ENCODE measurements at places on chromosomes 5 and 9. TPM values are rescaled to one million over a fixed set of nuclear protein-coding genes. Genes with fewer than 3 reads are reported as not detected.

DNA sequence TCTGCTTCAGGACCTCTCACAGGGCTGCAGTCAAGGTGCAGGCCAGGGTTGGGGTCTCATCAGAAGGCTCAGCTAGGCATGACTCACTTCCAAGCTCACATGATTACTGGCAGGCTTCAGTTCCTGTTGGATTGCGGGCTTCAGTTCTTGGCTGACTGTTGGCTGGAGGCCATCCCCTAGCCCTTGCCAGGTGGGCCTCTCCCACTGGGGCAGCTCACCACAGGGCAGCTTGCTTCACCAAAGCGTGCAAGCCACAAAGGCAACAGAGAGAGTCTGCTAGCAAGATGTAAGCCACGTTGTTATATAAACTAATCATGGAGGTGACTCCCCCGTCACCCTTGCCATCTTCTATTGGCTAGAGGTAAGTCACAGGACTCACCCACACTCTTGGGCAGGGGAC lies 14.4 kb downstream of the CPLX2 start:
- H3K36me3 ChIP-seq: no peaks in the 10 kb centered on the region

DNA sequence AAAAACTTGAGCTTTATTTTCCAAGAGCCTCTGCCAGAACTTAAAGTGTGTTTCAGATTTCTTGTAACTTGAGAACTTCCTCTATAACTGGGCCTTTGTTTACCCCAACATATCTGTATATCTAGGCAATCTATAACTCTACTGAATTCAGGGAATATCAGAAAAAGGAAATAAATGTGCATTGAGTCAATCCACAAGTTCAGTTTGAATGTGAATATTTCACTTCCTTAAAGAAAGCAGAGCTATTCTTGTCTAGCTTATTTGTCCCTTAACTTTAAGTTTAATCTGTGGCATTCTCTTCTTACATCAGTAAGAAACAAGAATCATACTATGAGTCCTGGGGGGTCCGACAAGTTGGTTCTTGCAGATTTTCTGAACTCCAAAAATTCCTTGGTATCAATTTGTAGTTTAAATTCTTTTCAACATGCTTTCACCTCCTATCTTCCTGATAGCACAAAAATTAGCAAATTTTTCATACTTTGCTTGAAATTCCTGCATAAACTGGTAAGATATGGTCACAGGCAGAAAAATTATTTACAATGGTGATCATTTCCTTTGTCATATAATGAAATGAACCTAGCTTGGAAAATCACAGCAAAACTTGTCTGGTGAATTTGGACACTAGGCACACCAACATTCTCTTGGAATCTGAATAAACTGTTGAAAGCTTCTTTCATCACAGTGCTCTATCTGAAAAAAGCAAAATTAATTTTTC lies 19.8 kb upstream of the ITGA1 start:
- H3K4me3 ChIP-seq: no peak overlapping the region
- peaks cover 20% of the 10 kb centered on the region for H3K4me1 ChIP-seq
- H3K27me3 ChIP-seq: no peaks in the 10 kb centered on the region
- no peak overlapping the region for H3K27ac ChIP-seq
- no peak for DNase-seq

DNA sequence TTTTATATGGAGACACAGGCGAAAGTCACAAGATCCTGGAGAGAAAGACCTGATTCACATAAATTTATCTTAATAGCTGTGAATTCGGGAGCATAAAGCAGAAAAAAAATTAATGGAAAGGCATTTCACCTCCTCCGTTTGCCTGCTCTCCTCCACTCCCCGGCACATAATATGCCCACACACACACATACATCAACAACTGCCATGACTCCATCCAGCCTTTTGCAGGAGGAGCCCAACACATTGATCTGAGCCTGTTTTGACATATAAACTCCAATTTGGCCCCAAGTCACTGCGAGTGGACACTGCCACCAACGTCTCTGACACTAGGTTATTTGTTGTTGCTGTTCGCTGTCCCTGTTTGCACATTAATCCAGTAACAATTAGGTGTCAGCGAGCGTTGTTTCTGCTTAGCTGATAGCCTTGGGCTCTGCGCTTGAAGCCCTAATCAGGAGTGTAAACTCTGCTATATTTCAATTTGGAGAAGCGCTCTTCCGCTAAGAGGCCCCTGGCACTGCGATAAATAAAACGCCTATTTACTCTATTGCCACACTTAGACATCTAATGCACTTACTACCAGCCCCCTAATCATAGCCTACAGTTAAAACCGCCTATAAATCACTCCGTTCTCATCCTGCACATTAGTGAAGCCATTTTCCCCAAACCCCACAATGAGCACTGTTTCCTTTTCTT lies 195.8 kb upstream of the TBCA start:
- no peak overlapping the region for H3K27ac ChIP-seq
- H3K36me3 ChIP-seq: no peaks in the 10 kb centered on the region
- H3K4me3 ChIP-seq: peak overlapping the region; percentile 11
- no peak for DNase-seq
- peaks cover 6% of the 10 kb centered on the region for H3K27me3 ChIP-seq

Gene CDX1
- not detected for polyA plus RNA-seq

Gene ZNF354C
- 1.3 TPM for polyA plus RNA-seq

- DNase-seq: no peak
- H3K36me3 ChIP-seq: no peaks in the 10 kb centered on the region
- no peaks in the 10 kb centered on the region for H3K4me1 ChIP-seq
- H3K27ac ChIP-seq: no peak overlapping the region
These were observed 133.5 kb downstream of the MED27 start for GRCh38 chr9:131946180-131946579.

DNA sequence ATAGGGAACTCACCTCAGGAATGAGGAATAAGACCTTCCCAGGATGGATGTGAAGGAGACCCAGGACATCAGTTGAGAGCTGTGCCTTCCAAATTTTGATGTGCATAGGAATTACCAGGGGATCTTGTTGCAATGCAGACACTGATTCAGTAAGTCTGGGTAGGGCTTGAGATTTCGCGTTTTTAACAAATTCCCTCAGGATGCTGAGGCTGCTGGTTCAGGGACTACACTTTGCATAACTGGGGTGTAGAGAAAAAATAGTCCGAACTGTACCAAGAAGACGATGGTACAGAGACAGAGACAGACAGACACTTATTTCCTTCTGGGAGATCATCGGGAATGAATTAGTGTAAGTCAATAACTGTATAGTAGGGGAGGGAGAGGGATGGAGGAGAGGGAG lies 82.3 kb upstream of the FREM1 start:
- DNase-seq: no peak
- no peaks in the 10 kb centered on the region for H3K27me3 ChIP-seq

Gene AQP3
- 562 TPM for polyA plus RNA-seq

DNA sequence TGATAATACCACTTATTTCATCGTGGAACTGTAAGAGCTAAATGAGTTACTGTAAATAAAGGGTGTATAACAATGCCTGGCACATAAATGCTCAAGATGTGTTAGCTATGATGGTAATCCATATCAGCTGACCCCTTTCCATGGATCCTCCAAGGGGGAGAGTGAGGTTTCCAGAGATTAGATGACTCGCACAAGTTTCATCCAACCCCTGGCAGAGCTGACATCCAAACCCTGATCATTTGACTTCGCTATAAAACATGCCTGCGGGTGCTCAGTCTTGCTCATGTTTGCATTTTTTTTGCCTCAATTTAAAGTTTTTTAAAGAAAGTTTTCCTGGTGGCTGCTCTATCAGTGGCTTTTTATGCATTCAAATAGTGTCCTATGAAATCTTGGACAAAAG lies 145.7 kb upstream of the SMIM23 start:
- no peak overlapping the region for H3K27ac ChIP-seq
- no peak overlapping the region for H3K4me3 ChIP-seq
- no peaks in the 10 kb centered on the region for H3K36me3 ChIP-seq
- no peaks in the 10 kb centered on the region for H3K4me1 ChIP-seq
- no peak for DNase-seq
- H3K27me3 ChIP-seq: no peaks in the 10 kb centered on the region

Gene DELE1
- 44.3 TPM for polyA plus RNA-seq

DNA sequence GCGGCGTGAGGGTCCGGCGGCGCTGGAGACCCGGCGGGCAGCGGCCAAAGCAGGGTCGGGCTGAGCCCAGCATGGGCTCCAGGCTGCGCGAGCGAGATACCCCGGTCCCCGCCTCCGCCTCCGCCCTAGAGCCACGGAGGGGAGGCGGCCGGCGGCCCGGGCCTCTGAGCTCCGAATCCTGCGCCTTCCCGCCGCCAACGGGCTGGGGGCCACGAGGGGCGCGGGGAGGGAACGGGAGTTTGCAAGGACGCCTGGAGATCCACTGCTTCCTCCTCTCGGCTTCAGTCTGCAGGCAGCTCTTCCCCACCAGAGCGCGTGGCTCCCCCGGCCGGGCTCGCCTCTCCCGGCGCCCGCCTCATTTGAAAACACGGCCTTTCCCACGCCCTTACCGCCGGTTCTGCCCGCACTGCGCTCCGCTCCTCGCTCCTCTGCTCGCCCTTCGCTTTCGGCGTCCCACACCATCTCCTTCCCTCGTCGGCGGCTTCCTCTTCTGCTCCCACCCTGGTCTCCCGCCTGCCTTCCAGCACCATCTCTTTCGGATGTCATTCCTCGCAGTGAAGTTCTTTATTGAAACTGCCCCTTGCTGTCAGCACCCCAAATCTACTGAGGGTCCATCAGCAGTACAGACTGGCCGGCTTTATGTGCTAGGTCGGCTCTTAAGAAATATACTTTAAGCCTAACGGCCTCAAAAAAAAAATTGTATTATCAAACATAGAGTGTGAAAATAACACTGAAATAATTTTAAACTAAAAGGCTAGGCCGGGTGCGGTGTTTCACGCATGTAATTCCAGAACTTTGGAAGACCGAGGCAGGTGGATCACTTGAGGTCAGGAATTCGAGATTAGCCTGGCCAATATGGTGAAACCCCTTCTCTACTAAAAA lies 105.0 kb upstream of the FAM120A start:
- H3K4me3 ChIP-seq: no peak overlapping the region
- no peaks in the 10 kb centered on the region for H3K36me3 ChIP-seq
- peaks cover 10% of the 10 kb centered on the region for H3K27me3 ChIP-seq
- no peak overlapping the region for H3K27ac ChIP-seq
- DNase-seq: no peak

- H3K27ac ChIP-seq: no peak overlapping the region
- DNase-seq: no peak
- no peaks in the 10 kb centered on the region for H3K36me3 ChIP-seq
- H3K27me3 ChIP-seq: no peaks in the 10 kb centered on the region
- H3K4me3 ChIP-seq: no peak overlapping the region
These were observed 929.8 kb downstream of the CDH18 start for GRCh38 chr5:19058216-19058615.

Gene NR6A1
- polyA plus RNA-seq: not detected

- H3K27ac ChIP-seq: no peak overlapping the region
- H3K36me3 ChIP-seq: no peaks in the 10 kb centered on the region
- no peak overlapping the region for H3K4me3 ChIP-seq
- peaks cover 5% of the 10 kb centered on the region for H3K27me3 ChIP-seq
- peaks cover 8% of the 10 kb centered on the region for H3K4me1 ChIP-seq
These were observed 24.9 kb downstream of the AHRR start for GRCh38 chr5:346229-346935.

GRCh38 chr5:93681432-93681831 lies 60.0 kb downstream of the POU5F2 start:
- DNase-seq: no peak
- no peaks in the 10 kb centered on the region for H3K27me3 ChIP-seq

DNA sequence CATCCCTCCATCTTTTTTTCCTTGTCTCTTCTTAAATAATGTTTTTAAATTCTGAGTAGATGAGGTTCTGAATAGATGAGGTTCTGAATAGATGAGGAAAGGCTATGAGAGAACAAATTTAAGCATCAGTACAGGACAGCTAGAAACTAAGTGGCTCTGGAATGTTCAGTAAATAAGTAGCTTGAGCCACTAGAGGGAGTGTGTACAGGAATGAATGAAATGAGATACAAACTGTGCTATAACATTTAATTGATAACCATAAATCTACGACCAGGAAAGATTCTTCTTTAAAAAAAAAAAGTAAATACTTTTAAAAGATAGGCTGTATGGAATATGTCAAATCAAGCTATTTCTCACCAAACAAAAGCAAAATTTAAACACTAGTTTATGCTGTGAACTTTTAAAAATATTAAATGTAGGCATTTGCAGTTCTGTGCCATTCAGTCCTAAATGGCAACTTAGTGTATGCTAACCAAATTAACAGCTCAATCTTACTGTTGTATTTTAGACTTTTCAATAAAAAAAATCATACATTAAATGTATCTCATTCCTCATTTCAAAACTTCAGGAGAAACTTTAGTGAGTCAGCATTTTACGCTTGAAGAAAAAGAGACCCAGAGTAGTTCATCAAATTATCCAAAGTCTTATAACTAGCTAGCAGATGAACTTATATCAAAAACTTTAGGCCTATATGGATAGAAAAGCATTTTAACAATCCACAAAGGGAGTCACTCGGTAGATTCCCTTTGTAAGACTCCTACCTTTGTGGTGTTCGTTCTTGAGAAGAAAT lies 70.4 kb upstream of the SNX2 start:
- peak; percentile 7 for DNase-seq
- no peaks in the 10 kb centered on the region for H3K4me1 ChIP-seq
- H3K27me3 ChIP-seq: no peaks in the 10 kb centered on the region
- no peaks in the 10 kb centered on the region for H3K36me3 ChIP-seq

Gene INSL4
- polyA plus RNA-seq: not detected

DNA sequence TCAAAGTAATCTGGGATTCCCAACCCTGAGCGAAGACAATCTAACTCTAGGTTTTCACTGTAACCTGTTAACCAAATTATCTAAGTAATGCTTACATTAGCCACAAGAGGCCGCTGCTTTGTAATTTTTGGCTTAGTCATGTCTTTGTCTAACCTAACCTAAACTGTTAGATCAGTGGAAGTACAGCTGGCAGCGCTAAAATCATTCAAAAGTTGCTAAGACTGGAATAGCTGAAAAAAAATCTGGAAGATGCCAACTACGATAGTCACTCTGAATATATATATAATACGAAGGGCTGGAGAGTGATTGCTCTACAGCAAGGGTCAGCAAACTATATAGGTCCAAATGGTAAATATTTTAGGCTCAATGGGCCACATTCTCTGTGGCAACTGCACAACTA lies 60.2 kb downstream of the FBXO38 start:
- peaks cover 29% of the 10 kb centered on the region for H3K36me3 ChIP-seq
- DNase-seq: peak; percentile 43
- H3K4me1 ChIP-seq: no peaks in the 10 kb centered on the region

Gene EIF4E1B
- polyA plus RNA-seq: not detected

Gene ICE1
- 24.4 TPM for polyA plus RNA-seq

Gene PCDHB3
- not detected for polyA plus RNA-seq

GRCh38 chr9:70987986-70988385 lies 133.4 kb downstream of the TRPM3 start:
- H3K27ac ChIP-seq: no peak overlapping the region
- H3K4me3 ChIP-seq: no peak overlapping the region
- no peak for DNase-seq

DNA sequence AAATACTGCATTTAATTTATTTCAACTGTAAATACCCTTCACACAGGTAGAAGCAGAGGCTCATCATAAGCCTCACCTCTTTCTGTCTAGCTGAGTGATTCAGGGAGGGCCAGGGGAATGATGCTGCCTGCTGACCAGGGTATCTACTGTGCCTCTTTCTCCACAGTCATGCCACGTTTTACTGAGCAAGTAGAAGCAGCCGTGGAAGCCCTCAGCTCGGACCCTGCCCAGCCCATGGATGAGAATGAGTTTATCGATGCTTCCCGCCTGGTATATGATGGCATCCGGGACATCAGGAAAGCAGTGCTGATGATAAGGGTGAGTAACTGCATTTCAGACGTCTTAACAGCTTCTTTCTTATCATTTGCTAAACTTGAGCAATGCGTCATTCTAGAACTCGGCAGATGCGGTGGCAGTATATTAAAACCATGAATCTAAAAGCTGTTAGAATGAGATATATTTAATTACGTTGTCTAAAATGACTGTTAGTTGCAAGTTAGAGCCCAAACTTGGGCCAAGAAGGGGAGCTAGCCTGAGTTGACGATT lies 50.0 kb upstream of the LRRTM2 start:
- no peaks in the 10 kb centered on the region for H3K27me3 ChIP-seq
- no peaks in the 10 kb centered on the region for H3K4me1 ChIP-seq
- H3K36me3 ChIP-seq: no peaks in the 10 kb centered on the region
- no peak overlapping the region for H3K4me3 ChIP-seq
- no peak for DNase-seq

All from CD4-positive, alpha-beta memory T cell (primary cell).